ENCODE measurements at places on chromosomes 6 and 20. TPM values are rescaled to one million over a fixed set of nuclear protein-coding genes. Genes with fewer than 3 reads are reported as not detected.

GRCh38 chr6:82484737-82485626 is 121.4 kb downstream of the TPBG start:
- no peaks in the 10 kb centered on the region for H3K27me3 ChIP-seq
- no peak overlapping the region for H3K4me3 ChIP-seq
- no peak overlapping the region for H3K27ac ChIP-seq

- no peak overlapping the region for H3K27ac ChIP-seq
- DNase-seq = no peak
- H3K27me3 ChIP-seq = no peaks in the 10 kb centered on the region
- no peak overlapping the region for H3K4me3 ChIP-seq
- H3K4me1 ChIP-seq = peaks cover 12% of the 10 kb centered on the region
Measured at GRCh38 chr6:38269461-38270172, 370.1 kb downstream of the BTBD9 start.

DNA sequence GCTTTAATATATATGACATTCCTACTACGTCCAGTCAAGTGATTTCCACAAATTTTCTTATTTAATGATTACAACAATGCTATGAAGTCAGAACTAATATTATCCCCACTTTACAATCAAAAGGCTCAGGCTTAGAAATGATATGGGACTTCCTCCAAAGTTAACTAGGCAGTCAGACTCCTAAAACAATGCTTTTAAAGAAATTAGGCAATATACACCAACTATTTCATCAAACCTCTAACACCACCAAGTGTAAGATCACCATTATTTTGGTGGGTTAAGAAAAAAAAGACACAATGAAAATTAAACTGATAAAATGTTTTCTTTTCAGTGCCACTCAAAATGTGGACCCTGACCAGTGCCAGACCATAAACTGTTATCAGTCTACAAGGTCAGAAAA is 256.1 kb upstream of the RUNX2 start:
- DNase-seq = no peak
- H3K27ac ChIP-seq = no peak overlapping the region
- H3K4me3 ChIP-seq = no peak overlapping the region
- peaks cover 2% of the 10 kb centered on the region for H3K4me1 ChIP-seq
- no peaks in the 10 kb centered on the region for H3K36me3 ChIP-seq
- H3K27me3 ChIP-seq = no peaks in the 10 kb centered on the region

GRCh38 chr6:55578537-55579363 is at the start of gene HMGCLL1:
Gene HMGCLL1 (minus strand): TSS chr6:55579192. CDS start chr6:55579055, 137 bp downstream.
- H3K4me1 ChIP-seq = no peaks in the 10 kb centered on the region
- H3K27me3 ChIP-seq = peaks cover 2% of the 10 kb centered on the region
- no peaks in the 10 kb centered on the region for H3K36me3 ChIP-seq
- no peak within 1 kb of the TSS for H3K27ac ChIP-seq
- no peak within 1 kb of the TSS for H3K4me3 ChIP-seq
- DNase-seq = no peak

- no peak overlapping the region for H3K4me3 ChIP-seq
- no peak overlapping the region for H3K27ac ChIP-seq
- H3K27me3 ChIP-seq = peaks cover 5% of the 10 kb centered on the region
- H3K36me3 ChIP-seq = no peaks in the 10 kb centered on the region
Measured at GRCh38 chr20:44075191-44075949, 111.6 kb downstream of the JPH2 start.

DNA sequence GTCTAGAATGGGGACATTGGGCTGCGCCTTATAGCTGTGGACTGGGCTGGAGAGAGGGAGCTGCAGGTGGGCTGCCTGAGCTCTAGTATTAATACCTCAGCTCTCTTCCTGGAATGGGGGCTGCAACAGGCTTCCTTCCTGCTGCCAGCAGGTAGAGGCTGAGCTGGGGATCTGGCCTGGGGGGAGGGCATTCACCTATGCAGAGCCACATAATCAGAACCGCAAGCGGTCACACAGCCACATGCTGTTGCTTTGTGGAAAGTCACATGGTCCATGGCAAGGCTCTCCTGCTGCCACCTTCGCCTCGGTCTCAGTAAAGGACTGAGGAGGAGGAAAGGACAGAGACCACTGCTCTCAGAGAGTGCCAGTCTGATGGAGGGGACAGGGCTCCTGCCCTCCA is 35.7 kb downstream of the ITPR3 start:
- peaks cover 4% of the 10 kb centered on the region for H3K4me1 ChIP-seq
- no peak overlapping the region for H3K27ac ChIP-seq
- no peaks in the 10 kb centered on the region for H3K27me3 ChIP-seq
- no peak for DNase-seq
- no peak overlapping the region for H3K4me3 ChIP-seq
- H3K36me3 ChIP-seq = peaks cover 60% of the 10 kb centered on the region

The SLC32A1 gene
- not detected for total RNA-seq

The FBXO30 gene
- 5.8 TPM for total RNA-seq

The PIGT gene
- 74.5 TPM for total RNA-seq

The PDE10A gene
- total RNA-seq = not detected

The MUC21 gene
- total RNA-seq = not detected

The LY6G6F gene
- total RNA-seq = not detected

Data from activated B cell treated with CpG ODN at 0.5 μM for 24 hours (primary cell).